NCI-H2171 treated with DMSO at 0.1 percent for 48 hours (cell line): ENCODE measurements at places on chromosomes 5 and 9.

DNA sequence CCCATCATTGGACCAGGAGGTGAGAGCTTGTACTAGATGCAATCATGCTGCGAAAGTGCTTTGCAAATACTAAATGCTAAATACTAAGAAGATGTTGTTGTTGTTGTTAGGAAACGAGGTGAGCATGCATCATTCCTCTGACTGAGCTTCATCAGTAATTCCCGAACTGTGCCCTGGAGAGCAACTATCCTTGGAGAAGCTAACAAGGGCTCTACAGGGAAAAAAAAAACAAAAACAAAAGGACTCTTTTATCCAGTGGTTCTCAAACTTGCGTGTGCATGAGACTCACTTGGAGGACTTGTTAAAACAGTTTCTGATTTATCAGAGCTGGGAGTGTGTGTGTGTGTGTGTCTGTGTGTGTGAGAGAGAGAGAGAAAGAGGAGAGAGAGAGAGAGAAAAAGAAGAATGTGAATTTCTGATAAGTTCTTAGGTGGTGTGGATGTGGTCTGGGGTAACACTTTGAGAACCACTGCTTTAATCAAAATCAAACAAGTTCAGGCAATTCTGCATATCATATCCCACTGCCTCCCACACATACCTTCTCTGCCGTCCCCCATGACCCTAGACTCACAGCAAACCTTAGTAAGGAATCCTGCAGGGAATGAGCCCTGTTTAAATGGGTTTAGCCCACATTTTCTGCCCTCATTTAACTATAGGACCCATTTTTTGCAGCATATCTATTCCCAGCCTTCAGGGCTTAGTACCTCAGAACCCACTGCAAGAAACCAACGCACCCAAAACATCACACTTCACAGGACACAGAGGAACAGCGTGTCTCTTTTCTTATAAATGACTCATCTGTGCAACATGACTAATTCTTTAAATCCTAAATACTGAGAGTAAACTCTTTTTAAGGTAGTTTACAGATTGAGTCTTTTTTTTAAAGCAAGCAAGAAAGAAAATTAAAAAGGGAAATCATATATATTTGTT is 48.9 kb downstream of the PDE6A start:
- DNase-seq = no peak

GRCh38 chr9:83642793-83643192 is 19.9 kb downstream of the IDNK start:
- no peak for DNase-seq

DNA sequence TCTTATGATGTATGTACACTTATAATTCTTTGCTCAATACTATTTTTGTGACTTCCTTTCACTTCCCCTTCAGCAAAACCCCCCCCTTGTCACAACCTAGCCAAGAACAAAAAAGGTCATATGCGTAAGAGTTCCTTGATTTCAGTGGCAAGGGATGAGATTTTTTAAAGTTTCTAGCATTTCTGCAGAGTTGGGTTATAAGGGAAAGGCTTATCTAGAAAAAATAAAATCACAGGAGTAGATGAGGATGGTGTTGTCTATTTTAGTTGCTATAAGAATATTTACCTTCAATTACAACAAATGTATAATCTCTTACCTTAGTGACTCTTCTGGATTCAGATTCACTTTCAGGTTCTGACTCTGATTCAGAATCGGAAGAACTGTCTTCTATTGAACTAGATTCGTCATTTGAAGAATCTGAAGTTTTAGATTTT is 184.6 kb downstream of the AP3B1 start:
- DNase-seq = no peak

- peak; percentile 16 for DNase-seq
Observed at GRCh38 chr5:72921886-72922285, 34.0 kb upstream of the FCHO2 start.

DNA sequence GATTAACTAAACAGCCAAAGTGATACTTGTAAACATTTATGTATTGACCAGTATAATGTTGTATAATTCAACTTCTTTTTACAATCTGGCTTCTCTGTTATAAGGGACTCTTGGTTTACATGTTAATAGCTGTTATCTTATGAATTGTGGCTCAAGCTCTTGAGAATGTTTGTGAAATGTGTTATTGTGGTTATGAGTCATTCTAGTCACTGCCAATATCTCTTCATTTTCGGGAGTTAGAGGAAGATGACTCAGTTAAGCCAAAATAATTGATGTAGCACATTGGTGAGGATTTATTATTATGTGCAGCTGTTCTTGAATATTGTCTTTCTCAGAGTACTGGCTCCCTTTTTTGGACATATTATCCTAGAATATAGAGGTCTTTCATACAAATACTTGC is 655.2 kb upstream of the RIOK2 start:
- DNase-seq = no peak

DNA sequence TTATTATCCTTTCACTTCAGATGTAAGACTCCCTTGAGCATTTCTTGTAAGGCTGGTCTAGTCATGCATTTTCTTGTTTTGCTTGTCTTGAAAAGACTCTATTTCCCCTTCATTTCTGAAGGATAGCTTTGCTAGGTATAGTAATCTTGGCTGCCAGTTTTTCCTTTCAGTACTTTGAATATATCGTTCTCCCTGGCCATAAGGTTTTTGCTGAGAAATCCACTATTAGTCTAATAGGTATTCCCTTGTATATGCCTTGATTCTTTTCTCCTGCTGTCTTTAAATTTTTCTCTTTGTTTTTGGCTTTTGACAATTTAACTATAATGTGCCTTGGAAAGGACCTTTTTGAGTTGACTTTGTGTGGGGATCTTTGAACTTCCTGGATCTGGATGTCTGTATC is 16.8 kb upstream of the OR2S2 start:
- no peak for DNase-seq

DNA sequence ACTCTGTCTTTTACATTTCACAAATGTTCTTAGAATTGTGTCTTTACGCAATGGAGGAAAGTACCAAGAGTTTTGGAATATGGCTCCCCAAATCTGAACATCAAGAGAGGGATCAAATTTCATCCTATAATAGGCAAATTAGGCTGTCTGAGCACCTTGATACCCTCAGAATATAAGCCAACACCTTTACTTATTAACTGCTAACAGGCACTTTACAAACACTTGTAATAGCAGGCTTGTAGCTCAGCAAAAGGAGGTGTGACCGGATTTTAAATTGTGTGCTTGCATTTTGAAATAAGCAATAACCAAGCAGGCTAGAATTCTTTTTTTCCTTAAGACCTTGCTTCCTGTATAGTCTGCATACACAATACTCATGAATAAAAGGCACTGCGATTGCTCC is 92.0 kb downstream of the ATP10B start:
- no peak for DNase-seq

DNA sequence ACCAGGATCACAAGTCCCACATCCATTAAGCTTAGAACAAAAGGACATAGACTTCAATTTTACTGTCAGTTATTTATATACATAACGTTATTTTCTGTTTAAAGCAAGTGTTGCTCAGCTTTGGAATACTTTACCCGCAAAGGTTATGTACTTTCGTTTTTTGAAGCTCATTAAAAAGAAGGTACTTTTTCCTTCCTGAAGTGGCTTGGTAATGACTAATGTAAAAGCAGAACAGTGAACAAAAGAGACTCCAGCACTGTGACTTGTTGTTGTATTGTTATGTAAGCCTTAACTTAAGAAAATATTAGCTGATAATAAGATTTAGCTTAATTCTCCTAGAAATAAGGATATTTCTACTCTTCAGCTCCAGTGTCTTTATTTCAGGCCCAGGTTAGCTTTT is 97.3 kb upstream of the SLCO6A1 start:
- DNase-seq = no peak

- no peak for DNase-seq
Observed at GRCh38 chr5:54135042-54135441, 175.3 kb downstream of the ARL15 start.
